ENCODE measurements at places on chromosomes 1 and 21. TPM values are rescaled to one million over a fixed set of nuclear protein-coding genes. Genes with fewer than 3 reads are reported as not detected.
A peak's percentile ranks its signal among the peaks of the same experiment; 100 is the strongest.

GRCh38 chr1:34847094-34847493 lies 12.5 kb downstream of the SMIM12 start:
- no peak for DNase-seq

DNA sequence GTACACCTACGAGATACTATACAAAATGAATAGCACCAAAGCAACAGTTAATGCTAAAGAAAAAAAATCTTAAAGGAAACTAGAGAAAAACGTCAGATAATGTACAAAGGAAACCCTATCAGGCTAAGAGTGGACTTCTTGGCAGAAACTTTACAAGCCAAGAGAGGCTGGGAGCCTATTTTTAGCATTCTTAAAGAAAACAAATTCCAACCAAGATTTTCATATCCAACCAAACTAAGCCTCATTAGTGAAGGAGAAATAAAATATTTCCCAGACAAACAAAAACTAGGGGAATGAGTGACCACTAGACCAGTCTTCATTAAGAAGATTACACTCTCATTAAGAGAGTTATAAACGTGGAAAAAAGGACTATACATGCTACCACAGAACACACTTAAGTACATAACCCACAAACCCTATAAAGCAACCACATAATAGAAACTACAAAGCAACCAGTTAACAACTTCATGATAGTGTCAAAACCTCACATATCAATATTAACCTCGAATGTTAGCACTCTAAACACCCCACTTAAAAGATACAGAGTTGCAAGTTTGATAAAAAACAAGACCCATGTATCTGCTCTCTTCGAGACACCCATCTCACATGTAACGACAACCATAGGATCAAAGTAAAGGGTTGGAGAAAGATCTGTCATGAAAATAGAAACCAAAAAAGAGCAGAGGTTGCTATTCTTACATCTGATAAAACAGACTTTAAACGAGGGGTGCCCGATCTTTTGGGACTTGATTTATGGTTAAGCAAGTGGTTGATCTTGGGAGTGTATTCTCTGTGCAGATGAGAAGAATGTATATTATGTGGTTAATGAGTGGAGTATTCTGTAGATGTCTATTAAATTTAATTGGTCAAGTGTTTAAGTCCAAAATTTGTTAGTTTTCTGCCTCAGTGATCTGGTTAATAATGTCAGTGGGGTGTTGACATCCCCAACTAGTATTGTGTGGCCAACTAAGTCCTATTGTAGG lies 1301.4 kb downstream of the PLA2G4A start:
- DNase-seq: no peak

GRCh38 chr1:220751111-220751510 lies 3.0 kb downstream of the MTARC2 start:
- DNase-seq: peak; percentile 75

GRCh38 chr21:45130324-45130774 lies 56.0 kb downstream of the ADARB1 start:
- DNase-seq: no peak

GRCh38 chr1:181104790-181105133 lies 16.3 kb downstream of the IER5 start:
- DNase-seq: no peak

GRCh38 chr1:54826226-54826816 lies 25.2 kb upstream of the TTC22 start:
- DNase-seq: no peak

- no peak for DNase-seq
Measured at GRCh38 chr1:84089465-84089864, 54.6 kb upstream of the PRKACB start.

GRCh38 chr1:11675325-11675724 lies 5.6 kb downstream of the MAD2L2 start:
- no peak for DNase-seq

DNA sequence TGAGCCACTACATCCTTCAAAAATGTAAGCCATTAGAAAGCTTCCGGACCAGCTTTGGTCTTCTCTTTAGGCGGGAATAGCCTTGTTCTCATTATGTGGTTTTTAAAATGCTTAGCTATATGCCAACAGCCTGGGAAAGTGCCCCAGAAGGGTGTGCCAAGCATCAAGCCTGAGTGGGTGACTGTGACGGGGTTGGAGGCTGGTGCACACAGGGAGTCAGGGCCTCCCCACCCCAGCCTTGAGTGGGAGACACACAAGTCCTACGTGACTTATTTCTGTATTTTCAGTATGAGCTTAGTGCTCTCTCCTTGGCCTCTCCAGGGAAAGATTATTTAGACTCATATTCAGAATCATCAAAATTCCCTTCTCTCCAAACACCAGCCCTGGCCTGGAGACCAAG lies 9.8 kb downstream of the UBASH3A start:
- DNase-seq: no peak

GRCh38 chr21:44377201-44377921 lies 23.9 kb downstream of the TRPM2 start:
- no peak for DNase-seq

- no peak for DNase-seq
Measured at GRCh38 chr1:165073185-165074007, 283.1 kb downstream of the LMX1A start.

DNA sequence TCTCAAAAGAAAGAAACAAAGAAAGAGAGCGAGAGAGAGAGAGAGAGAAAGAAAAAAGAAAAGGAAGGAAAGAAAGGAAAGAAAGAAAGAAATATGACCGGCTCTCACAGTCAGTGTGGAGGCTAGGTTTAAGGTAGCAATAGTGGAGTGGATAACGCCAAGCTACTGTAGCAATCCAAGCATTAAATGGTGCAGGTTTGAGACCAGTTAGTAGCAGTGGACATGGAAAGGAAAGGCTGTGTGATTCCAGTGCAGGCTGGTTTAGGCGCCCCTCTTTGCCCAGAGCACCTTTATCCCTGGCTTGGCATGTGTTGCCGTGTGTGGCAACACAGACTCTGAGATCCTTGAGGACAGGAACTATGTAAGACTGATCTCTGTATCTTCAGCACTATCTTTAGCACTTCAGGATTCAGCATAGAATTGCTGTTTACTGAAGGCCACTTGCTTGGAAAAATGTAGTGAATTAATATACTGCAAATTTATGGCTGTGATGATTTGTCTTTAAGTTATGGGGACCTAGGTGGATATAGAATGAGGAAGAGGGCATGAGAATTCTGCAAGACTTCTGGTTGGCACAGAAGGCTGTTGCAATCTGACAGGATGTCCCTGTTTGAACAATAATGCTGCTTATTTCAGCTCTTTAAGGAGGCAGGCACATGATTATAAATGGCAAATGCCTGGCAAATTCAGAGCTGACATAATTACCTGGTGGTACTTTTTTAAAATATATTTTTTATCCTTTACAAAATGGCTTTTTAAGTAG lies 10.8 kb upstream of the OSBPL9 start:
- no peak for DNase-seq

DNA sequence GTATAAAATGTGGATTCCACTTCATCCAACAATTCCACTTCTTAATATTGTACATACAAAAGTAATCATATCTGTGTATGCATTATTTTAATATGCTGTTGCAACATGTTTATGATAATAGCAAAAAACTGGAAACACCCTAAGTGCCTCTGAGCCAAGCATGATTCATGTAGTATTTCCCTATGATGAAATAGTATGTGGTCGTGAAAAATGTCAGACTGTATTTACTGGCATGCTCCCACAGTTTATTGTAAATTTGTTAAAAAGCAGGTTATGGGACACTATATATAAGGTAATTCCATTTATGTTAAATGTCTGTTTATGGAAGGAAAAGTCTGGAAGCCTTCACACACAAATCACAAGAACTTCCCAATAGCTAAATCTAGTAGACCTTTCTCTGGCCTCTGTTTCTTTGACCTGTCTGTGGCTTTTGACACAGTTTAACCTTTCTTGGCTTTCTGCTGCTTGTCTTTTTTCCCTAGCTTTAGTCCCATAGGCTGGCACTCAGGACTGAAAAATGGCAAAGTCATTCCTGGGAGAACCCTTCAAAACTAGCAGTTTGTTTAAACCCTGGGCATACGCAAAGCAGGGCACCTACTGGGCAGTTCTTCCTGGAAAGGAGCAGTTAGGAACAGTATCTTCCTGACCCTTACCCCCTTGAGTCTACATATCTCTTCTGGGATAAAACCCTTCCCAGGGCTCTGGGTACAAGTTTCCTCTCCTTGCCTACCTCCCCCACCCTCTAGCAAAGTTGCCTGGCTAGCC lies 65.4 kb upstream of the ARTN start:
- DNase-seq: no peak

GRCh38 chr1:197285526-197286205 lies 17.6 kb downstream of the CRB1 start:
- no peak for DNase-seq

GRCh38 chr1:98763488-98764150 lies 102.1 kb downstream of the SNX7 start:
- no peak for DNase-seq

DNA sequence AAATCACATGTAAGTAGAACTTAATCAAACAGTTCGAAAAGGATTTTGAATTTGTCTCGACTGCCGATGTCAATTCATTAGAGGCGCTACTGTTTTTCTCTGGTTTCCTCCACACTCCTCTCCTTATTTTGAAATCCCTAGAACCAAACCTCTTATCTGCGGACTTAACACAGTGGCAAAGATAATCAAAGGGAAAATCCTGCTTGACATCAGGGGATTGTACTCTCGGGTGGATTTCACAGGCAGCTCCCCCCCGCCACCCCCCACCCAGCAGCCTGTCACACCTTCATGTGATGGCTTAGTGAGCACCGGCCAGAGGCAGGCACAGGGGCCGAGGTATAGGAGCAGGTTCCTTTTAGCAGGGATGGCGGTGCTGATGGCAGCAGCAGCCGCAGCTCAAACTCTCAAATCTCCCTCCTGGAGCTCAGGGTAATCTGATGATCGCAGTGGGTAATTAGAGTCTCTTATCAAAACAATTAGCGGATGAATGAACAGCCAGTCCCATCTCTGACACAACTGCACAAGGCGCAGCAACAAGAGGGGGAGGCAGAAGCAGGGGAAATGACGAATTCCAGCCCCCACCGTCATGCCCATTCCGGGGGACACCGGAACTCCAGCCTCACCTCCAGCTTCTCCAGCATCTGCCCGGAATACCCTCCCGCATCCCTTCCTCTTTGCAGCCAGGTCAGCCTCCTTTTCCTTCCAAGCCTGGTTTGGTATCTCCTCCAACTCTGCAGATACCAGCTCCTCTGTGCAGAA lies 80.3 kb downstream of the SSBP3 start:
- no peak for DNase-seq

DNA sequence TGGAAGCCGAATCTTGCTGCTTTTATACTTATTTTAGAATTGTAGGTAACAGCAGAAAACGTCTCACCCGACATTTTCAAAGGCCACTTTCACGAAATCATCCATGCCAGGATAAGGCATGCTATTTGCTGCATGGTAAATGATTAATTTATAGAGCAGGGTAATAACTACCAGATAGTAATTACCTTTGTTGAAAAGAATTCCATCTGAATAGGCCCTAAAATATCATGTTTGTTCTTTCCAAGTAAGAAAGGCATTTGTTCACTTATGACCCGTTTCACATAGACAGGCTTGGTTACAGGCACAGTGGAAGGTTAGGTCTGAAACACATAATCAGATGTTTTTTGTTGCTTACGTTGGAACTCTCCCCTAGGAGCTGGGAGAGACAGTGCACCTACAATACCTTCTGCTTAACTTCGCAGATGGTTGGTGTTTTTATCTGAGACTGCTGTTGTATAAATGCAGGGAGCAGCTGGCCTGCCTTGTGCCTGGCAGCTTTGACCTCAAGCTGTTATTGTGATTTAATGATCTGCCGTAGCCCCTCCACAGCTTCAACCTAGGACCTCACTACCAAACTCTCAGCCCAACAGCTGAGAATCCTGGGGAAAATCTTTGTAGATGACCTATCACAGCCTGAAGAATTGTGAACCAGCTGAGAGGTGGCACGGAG lies 1.6 kb downstream of the SLC44A3 start:
- no peak for DNase-seq

- DNase-seq: no peak
Measured at GRCh38 chr1:217642455-217642854, 11.3 kb downstream of the SPATA17 start.

The OR10J1 gene
- total RNA-seq: not detected

The NCAM2 gene
- not detected for total RNA-seq

The SLC30A10 gene
- total RNA-seq: 25.5 TPM

The CD1E gene
- not detected for total RNA-seq

The LCE1B gene
- total RNA-seq: not detected

The ALG14 gene
- 5.8 TPM for total RNA-seq

The LMOD1 gene
- 3.5 TPM for total RNA-seq

The RUNX3 gene
- 0.63 TPM for total RNA-seq

The THEM5 gene
- not detected for total RNA-seq

The S100A14 gene
- total RNA-seq: 6.1 TPM

The RNU1-3 gene
- 3,377 TPM for total RNA-seq

The RAB3GAP2 gene
- 18.6 TPM for total RNA-seq

The GRIK3 gene
- total RNA-seq: not detected

The AJAP1 gene
- total RNA-seq: 0.10 TPM

The SZT2 gene
- total RNA-seq: 20.2 TPM

The FAM151A gene
- 0.12 TPM for total RNA-seq

The KCNE2 gene
- not detected for total RNA-seq

Measured in right lobe of liver (tissue), 6 donors.